ENCODE measurements at places on chromosomes 2 and 18. TPM values are rescaled to one million over a fixed set of nuclear protein-coding genes. Genes with fewer than 3 reads are reported as not detected.

MLPH gene
- not detected for total RNA-seq

CROCC2 gene
- not detected for total RNA-seq

UPP2 gene
- not detected for total RNA-seq

RFX8 gene
- 0.44 TPM for total RNA-seq

TMEM182 gene
- 7.9 TPM for total RNA-seq

SPDYA gene
- 1.1 TPM for total RNA-seq

CFAP65 gene
- total RNA-seq: 0.93 TPM

HOXD13 gene
- not detected for total RNA-seq

SAG gene
- total RNA-seq: not detected

EFHD1 gene
- 4.1 TPM for total RNA-seq

LRATD1 gene
- 3.6 TPM for total RNA-seq

CNDP1 gene
- total RNA-seq: 0.59 TPM

MOCOS gene
- 2.6 TPM for total RNA-seq

COLEC12 gene
- 2.0 TPM for total RNA-seq

CRYBA2 gene
- not detected for total RNA-seq

NXPH2 gene
- total RNA-seq: 4.1 TPM

XDH gene
- total RNA-seq: 1.5 TPM

SDC1 gene
- total RNA-seq: 85.4 TPM

NPC1 gene
- 68.3 TPM for total RNA-seq

FSIP2 gene
- total RNA-seq: 10.1 TPM

C18orf54 gene
- 27.9 TPM for total RNA-seq

SULT1C4 gene
- total RNA-seq: 8.0 TPM
